ENCODE measurements at places on chromosomes 16 and 17.

GRCh38 chr17:47297661-47298400 lies 25.9 kb upstream of the EFCAB13 start:
- DNase-seq, result no peak

DNA sequence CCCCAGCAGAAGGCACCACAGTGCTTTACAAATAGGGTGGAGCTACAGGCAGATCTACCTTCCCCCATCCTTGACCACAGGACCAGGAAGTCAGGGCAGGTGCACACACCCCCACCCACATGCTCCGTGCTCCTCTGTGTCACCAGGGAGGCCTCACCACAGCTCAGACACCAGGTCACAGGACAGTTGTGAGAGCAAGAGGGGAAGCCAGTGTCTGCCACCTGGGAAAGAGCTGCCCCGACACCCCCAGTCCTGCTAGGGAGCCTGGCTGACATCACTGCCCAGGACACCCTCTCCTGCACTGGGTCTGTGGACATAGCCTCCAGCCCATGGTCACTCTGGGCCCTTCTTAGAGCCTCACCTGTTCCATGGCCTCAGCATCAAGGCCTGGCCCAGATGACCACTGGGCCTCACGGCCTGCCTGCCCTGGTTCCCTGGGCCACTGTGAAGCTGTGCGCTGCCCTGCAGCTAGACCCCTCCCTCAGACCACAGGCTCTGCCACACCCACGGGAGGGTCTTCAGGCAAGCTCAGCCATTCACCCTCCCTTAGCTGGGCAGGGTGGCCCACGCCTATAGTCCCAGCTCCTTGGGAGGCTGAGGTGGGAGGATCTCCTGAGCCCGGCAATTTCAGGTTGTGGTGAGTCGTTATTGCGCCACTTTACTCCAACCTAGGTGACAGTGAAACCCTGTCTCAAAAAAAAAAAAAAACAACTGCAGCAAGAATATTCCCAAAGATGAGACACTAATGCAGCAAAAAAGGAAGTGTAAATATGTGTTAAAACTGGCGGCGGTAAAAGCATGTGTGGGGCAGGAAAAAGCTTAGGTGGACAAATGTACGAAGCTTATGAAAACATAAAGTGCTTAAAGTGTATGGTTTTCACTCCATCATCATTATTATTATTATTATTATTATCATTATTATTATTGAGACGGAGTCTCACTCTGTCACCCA lies 14.2 kb downstream of the POLR3K start:
- DNase-seq, result peak; percentile 81

DNA sequence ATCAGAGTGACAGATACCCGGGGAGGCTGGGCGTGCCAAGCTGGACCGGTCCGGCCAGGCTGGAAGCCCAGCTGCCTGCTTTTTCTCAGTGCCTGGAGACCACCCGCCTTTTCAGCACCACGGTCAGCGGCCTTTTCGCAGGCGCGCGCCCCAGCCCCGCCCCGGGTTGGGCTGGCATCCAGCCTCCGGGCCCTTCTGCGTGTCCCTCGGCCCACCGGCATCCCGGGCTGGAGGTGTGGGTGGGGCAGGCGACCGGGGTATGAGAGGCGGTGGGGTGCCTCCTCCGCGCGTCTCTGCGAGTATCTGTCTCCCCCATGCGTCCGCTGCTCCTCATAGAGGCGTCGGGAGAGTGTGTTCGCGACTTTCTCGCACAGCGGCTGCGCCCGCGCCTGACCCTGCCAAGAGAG lies 102.5 kb downstream of the MRM1 start:
- no peak for DNase-seq

DNA sequence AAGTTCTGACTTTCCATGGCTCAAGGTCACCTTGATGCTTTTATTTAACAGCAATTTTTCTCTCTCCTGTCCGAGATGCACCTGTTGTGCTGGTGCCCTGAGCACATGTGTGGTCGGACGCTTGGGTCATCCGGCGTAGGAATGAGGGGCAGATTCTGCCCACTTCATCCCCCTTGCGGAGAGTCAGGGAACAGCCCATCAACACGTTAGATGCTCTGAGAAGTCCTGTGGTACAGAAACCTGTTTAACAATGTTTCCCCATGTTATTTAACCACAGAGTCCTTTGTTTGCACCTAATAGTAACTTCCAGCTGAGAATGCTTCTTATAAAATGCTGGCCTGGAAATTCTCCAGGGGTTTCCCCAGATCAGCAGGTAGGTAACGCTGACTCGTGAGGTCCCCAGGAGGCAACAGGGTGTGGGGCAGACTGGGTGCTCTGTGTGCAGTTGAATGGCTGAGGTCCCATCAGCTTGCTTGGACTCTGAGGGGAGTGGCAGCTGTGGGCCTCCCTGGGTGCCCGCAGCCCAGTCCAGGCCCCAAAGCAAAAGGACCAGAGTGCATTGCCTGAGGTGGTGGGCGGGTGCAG lies 17.8 kb downstream of the DOC2B start:
- no peak for DNase-seq

- no peak for DNase-seq
These were observed 44.7 kb downstream of the IL21R start for GRCh38 chr16:27446721-27447120.

- peak; percentile 83 for DNase-seq
These were observed 44.1 kb downstream of the MRC2 start for GRCh38 chr17:62671553-62671952.

GRCh38 chr17:56842577-56842976 lies 8.6 kb downstream of the DGKE start:
- DNase-seq, result no peak

GRCh38 chr17:82236142-82236971 lies 7.5 kb downstream of the SLC16A3 start:
- peak; percentile 64 for DNase-seq

Measured in NCI-H2029 (cell line).